ENCODE measurements at places on chromosomes 3 and 15.
A peak's percentile ranks its signal among the peaks of the same experiment; 100 is the strongest.

- DNase-seq = peak; percentile 81
Measured at GRCh38 chr15:60017538-60018520, 13.7 kb downstream of the FOXB1 start.

DNA sequence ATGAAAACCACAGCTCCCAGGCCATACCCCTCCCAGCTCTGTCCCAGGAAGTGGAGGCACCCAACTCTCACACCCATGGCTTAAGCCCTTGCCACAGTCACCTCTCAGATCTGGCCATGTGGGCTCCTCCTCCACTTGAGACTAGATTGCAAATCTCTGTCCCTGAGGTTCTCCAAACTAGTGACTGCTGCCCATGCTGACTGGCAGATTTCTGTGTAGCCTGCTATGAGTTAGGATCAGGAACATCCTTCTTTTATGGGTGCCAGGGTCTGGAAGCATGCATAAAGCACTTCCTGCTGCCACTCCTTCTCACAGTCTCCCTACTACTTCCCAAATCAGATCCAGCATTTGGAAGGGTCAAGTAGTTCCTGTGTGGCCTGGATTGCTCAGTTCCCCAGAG is 59.6 kb upstream of the GOLIM4 start:
- DNase-seq = no peak

- no peak for DNase-seq
Measured at GRCh38 chr15:46343196-46343935, 708.5 kb downstream of the SQOR start.

DNA sequence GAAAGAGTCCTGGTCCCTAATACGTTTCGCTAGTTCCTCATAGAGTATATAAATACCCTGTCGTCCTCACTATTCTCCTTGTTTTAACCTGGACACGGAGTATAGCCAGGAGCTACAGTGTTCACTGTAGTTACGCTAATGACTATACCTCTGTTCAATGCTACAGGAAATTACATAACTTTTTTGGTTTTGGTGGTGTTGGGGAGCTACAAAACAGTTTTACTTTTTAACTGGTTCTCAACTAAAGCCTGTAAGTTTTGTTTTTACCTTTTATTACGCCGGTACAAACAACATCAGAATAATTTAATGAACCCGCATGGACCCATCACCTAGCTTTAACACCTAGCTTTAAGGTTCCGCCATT is 1.5 kb downstream of the LMLN start:
- DNase-seq = no peak

GRCh38 chr3:299590-300301 is 103.2 kb downstream of the CHL1 start:
- DNase-seq = no peak

DNA sequence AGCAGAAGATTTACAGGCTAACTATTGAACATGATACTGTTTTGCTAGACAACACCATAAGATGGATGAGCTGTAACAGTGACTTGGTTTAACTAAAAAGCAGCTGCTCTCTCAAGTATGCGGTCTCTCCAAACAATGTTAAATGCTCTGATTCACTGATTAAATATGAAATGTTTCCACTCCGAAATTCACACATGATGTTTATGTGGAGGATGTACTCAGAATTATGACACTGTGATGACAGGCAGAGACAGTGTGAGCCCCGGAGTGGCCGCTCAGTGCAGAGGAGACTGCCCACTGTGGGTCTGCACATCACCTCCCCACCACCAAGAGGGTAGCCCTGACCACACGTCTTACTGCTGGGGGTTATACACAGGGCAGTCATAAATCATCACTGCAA is 83.9 kb upstream of the MEX3B start:
- DNase-seq = no peak

DNA sequence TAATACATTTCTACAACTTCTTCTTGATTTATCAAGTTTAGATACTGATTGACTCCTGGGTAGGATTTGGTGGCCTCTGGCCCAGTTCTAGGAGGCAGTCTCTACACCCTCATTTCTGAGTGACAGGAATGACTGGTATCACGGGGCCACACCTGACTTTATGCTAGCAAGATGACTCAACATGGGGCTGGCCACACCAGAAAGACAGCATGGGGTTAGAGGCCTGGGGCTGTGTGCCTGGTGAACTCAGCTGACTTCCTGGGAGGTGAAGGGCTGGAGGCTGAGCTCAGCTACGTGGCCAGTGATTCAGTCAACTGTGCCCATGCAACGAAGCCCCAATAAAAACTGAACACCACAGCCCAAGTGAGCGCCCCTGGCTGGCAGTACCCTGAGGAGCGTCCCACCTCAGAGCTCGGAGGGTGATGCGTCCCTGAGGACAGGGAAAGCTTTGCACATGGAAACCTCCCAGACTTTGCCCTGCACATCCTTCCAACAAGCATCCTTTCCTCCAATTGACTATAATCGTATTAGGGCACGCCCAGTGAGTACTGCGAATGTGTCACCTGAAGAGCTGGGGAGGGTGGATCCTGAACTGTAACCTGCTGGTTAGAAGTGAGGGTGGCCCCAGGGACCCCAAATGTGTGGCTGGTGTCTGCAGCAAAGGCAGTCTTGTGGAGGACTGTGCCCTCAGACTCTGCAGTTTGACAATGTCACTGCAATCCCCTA is 57.2 kb downstream of the NIPA2 start:
- DNase-seq = peak; percentile 87

GRCh38 chr15:56248311-56248992 is 4.8 kb upstream of the RFX7 start:
- DNase-seq = no peak

- no peak for DNase-seq
Measured at GRCh38 chr3:36811768-36812167, 47.4 kb upstream of the DCLK3 start.

- no peak for DNase-seq
Measured at GRCh38 chr3:171481011-171481410, 20.8 kb upstream of the TNIK start.

- peak; percentile 73 for DNase-seq
Measured at GRCh38 chr3:39327746-39328349, 1.7 kb upstream of the CCR8 start.

DNA sequence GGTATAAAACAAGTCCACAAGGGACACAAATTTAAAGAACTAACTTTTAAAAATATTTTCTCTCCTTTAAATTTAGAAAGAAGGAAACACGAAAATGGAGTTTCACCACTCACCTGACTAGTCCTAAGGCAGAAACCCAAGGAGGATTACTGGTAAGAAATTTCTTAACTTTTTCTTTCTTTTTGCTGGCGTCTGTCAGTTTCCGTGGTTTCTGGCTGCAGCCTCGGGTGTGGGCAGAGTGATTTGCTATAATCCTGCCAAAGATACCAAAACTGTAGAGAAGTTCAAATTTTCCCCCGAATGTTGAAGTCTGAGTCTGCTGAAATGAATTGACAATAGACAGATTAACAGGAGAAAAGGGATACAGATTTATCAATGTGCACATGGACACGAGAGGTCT is 843.6 kb upstream of the ALCAM start:
- no peak for DNase-seq

GRCh38 chr3:57069503-57069902 is 9.0 kb downstream of the SPATA12 start:
- no peak for DNase-seq

GRCh38 chr15:43370310-43370974 is 401 bp downstream of the ZSCAN29 start:
- DNase-seq = no peak

GRCh38 chr3:163879172-163879571 is 1199.1 kb downstream of the SI start:
- no peak for DNase-seq

DNA sequence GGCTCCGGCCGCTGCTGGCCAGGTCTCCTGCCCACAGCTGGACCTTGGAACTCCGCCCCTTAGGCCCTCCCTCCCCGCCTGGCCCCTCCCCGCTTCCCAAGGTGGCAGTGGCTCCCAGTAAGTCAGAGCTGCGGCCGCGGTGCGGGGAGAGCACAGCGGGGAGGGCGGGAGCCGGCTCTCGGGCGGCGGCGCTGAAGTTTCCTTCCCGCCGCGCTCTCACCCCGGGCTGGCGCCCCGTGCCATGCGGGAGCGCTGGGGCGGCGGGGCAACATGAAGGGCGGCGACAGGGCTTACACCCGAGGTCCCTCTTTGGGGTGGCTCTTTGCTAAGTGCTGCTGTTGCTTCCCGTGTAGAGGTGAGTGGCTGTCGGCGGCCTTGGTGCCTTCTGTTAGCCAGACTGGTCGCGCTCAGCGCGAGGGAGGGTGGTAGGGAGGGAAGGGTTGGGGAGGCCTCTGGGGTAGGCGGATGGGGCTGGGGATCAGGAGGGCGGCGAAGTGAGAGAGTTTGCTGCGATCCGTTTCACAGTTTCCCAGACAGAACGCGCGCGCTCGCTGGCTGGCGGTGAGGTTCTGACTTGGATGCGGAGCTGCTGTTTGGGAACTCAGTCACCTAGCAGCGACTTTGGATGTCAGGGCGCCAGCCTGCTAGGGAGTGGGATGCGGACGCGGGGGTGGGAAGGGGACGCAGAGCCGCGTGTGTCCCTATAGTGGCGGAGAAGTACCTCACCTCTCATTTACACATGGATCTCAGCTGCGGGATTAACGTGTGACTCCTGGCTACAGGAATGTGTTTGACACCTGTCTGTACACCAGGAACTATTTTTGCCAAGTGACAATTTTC is 145.5 kb upstream of the UMPS start:
- DNase-seq = peak; percentile 21

DNA sequence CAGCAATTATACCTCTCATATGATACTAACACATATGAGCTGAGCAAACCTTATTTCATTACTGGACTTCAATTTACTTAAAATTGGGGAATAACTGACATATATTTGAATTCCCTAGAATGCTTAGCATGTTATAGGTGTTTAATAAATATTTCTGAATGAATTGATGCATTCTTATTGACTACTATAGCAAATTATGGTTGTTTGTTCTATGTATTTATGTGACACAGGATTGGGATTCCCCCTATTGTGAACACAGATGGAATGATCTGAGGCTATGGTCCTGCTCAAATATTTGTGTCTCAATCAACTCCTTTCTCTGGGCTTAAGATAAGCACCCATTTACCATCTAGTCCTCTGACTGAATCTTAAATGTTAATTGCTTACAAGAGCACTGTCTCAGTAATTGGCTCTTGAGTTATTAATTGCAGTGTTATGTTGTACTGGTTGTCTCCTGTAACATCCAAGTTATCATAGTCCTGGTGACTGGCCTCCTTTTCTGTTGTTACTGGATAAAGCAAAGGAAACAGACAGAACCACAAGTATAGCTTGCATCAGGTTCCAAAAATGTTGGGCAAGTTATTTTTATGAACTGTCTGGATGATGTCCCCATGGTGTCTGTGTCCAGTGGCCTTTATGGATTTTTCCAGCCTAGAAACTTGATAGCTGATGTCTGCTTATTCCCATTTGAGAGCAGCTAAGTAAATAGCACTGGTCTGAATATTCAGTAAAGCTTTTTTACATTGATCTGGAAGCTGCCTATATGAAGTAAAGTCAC is 2.3 kb upstream of the UACA start:
- no peak for DNase-seq

DNA sequence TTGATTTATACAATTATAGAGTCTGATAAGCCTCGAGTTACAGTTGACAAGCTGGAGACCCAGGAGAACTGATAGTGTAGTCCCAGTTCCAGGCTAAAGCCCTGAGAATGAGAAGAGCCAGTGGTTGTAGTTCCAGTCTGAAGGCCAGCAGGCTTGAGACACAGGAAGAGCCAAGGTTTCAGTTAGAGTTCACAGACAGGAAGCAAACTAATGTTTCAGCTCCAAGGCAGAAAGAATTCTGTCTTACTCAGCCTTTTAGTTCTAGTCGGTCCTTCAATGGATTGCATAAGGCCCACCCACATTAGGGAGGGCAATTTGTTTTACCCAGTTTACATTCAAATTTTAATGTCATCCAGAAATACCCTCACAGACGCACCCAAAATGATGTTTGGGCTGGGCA is 102.7 kb downstream of the CDIN1 start:
- no peak for DNase-seq

DNA sequence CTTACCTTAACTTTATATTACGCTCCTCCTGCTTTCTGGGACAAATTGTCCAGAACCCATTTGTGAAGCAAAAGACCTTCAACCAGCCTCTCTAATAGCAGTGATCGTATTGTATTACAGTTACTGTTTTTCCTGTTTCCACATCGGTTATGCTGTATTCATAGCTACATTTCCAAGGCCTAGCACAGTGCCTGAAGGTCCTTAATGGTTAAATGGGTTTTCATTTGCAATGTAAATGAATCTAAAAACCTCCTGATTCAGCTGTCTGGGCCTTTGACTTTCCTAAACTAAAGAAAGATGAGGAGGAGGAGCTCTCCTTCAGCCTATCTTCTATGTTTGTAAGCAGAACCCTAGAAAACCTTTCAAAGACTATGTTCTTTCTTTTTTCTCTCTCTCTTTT is 99.1 kb downstream of the LRRC28 start:
- no peak for DNase-seq

GRCh38 chr15:101454365-101454764 is 35.1 kb downstream of the PCSK6 start:
- DNase-seq = no peak

- no peak for DNase-seq
Measured at GRCh38 chr15:96053781-96054428, 276.6 kb upstream of the NR2F2 start.

GRCh38 chr3:177110895-177111294 is 86.4 kb downstream of the TBL1XR1 start:
- no peak for DNase-seq

DNA sequence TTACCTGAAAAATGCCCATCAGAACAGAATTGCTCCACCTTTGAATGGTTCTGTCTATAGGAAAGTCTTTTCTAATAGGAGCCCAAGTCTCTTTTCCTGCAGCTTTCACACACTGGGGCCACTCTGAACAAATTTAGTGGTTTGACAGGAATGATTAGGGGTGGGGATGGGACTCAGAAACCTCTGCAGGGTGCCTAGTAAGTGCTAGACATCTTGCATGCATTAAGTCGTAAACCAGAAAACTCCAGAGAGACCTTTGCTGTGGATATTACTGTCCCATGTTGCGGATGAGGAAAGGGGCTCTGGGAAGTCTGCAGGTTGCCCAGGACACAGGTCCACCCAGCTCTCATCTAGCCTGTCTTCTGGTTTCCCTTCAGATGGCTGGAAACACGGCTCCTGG is 189.7 kb downstream of the OPA1 start:
- no peak for DNase-seq

DNA sequence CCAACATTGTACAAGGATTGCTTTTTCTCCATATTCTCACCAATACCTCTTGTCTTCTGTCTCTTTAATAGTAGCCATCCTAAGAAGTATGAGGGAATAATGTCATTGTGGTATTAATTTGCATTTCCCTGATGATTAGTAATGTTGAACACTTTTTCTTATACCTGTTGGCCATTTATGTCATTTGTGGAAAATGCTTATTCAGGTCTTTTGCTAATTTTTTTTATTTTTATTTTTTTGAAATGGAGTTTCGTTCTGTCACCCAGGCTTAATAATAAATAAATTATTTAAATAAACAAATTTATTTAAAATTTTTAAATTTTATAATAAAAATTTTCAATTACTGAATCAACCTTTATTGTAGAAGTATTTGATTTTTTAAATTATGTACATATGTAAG is 37.1 kb downstream of the REC114 start:
- DNase-seq = no peak

GRCh38 chr15:91665212-91665611 is 188.3 kb upstream of the SLCO3A1 start:
- DNase-seq = no peak

- no peak for DNase-seq
Measured at GRCh38 chr3:43729707-43730414, 39.1 kb downstream of the ABHD5 start.

Measured in activated CD4-positive, alpha-beta T cell treated with anti-CD3 and anti-CD28 coated beads, Interleukin-2, Interleukin-6, amounts not matched to agents 100 ng/mL and 50 ng/mL, durations not matched to agents 16 hours and 8 hours (primary cell).